SK-N-SH treated with all-trans-retinoic acid at 6 μM for 48 hours (cell line): ENCODE measurements at places on chromosomes 16 and 17.

- no peak for ATAC-seq
Observed at GRCh38 chr17:57744195-57745170, 616 bp downstream of the CCDC182 start.

- ATAC-seq = no peak
Observed at GRCh38 chr16:89103156-89103555, 9.5 kb downstream of the ACSF3 start.

- peak; percentile 74 for ATAC-seq
Observed at GRCh38 chr16:30032083-30032819, 1.2 kb upstream of the TLCD3B start.

- no peak for ATAC-seq
Observed at GRCh38 chr17:40598619-40599467, 33.6 kb upstream of the CCR7 start.

GRCh38 chr17:82836823-82837357 lies 2.9 kb downstream of the ZNF750 start:
- ATAC-seq = no peak

DNA sequence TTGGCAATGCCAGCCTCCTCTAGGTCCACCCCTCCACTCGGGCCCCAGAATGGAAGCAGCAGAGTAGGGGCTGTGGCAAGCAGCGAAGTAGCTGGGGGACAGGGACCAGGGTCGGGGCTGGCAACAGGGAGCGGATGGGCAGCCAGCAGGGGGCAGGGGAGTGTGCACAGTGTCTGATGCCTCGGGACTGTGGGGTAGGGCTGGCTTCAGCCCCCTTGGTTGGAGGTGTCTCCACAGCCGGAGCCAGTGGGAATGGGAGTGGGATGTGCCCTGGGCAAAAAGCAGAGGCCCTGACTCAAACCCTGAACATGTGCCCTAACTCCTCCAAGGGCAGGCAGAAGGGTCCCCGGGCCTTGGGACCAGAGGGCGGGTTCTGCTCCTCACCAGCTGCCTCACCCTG lies 18.5 kb upstream of the ARHGAP27 start:
- ATAC-seq = peak; percentile 33; the same call in 1 of the 3 replicates

- no peak for ATAC-seq
Observed at GRCh38 chr16:89717688-89718505, 2.8 kb downstream of the VPS9D1 start.

GRCh38 chr17:43534909-43535308 lies 11.2 kb downstream of the ETV4 start:
- ATAC-seq = no peak

DNA sequence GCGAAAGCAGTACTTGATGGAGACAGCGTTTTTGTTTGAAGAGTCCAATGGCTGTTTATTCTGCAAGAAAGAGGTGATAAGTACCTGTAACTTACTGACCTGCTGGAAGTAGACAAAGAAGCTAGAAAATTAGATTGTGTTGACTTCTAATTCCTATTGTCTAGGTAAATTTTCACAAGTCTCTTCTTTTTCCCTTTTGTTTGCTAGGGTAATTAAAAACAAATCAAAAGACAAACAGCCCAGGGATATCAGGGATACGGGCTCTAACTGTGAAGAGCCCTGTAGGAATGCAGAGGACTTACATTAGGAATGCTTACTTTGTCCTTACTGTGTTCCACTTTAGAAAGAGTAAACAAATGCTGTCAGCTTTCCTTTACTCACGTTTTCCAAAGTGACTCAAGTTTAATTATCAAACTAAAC lies 7.0 kb downstream of the PSME3IP1 start:
- no peak for ATAC-seq

DNA sequence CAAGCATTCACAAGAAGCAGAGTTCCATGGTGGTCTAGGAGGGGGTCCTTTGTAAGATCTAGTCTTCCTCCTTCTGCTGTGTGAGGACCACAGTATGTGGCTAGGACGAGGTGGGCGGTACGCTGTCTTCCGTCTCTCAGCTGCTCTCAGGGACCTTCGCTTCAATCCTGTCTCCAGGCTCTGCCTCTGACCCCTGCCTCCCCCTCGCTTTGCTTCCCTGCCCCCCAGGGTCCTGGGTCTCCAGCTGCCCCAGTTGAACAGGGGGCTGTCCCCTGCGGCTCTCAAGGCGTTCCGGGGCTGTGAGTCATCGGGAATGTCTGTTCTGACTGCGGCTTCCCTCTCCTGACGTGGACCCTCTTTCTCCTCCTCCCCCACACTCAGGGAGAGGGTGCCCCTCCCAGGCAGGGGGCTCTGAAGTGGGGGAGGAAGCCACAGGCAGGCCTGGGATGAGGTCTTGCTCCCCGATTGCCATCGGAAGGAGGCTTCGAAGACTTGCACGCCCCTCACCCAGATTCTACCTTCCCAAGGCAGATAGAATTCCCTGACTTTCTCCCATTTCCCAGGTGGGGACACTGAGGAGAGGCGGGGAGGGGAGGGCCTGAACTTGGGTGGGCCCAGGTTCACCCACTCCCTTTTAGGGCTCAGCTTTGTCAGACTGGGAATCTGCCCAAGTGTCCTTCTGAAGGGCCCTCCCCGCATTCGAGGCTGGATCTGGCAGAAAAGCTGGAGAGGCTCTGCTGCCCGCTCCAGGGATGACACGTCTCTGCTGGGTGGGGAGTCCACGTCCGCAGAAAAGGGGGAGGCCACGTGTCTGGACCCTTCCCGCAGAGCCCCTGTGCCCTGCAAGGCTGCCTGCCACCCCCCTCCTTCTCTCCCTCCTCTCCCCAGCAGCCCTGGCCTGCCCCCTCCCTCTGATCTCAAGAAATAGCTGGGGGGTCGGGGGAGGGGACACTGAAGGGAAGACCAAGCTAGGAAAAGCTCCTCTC lies 9.1 kb upstream of the COL1A1 start:
- peak; percentile 72 for ATAC-seq

DNA sequence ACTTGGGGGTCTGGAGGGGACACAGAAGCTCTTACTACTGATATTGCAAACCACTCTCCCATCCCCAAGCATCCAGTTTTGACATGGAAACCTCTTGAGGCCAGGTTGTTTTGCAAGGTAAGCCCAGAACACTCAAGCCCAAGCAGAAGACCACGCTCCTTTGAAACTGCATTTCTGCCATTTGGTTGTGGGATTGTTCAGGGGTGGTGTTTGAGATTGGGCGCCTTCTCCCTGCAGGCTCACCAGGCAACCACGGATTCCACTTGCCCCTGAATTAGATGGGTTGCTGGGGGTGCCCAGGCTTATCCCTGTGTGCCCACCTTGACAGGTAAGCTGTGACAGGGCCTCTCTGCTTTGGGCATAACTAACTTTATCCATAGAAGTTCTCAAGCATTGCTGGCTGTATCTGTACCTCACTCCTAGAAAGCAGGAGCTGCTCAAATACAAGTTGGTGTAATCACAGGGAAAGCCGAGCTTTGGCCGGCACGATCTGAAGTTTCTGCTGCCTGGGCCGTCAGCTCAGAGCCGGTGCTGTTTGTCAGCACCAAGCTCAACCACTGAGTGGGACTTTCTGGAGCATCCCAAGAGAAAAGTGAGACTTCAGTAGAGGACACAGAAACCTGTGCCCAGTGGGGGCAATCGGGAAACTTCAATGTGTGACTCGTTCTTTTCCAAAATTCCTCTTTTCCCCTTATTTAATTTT lies 93.6 kb downstream of the CYLD start:
- no peak for ATAC-seq

- no peak for ATAC-seq
Observed at GRCh38 chr16:86821895-86822294, 243.5 kb downstream of the FOXL1 start.

DNA sequence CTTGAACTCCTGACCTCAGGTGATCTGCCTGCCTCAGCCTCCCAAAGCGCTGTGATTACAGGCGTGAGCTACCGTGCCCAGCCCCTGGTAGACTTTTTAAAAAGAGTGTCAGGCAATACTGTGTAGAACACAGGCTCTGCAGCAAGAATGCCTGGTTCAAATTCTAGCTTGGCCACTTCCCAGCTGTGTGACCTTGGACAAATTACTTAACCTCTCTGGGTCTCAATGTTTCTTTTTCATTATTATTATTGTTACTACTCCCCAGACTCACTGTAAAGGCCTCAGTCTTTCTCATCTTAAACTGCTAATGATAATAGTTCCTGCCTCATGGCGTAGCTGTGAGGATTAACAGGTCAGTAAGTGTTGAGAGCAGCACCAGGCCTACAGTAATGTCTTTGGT lies 114.3 kb downstream of the LITAF start:
- ATAC-seq = no peak

GRCh38 chr17:16488186-16488967 lies 3.6 kb downstream of the LRRC75A start:
- ATAC-seq = no peak

GRCh38 chr16:9798474-9798873 lies 383.8 kb downstream of the GRIN2A start:
- no peak for ATAC-seq

DNA sequence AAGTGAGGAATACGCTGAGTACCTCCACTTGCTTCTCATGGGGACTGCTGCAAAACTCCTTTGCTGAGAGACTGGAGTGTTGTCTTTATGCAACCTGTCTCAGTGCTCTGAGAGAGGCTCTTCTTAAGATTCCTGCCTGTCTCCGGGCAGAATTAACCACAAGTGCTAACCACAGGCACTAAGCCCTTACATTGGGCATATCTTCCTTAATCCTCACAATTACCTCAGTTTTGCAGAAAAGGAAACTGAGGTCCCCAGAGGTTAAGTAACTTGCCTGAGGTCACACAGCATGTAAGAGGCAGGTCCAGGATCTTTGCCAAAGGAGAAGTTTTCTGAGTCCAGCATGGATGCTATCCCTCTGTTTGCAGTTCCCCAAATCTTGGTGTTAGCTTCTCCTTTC lies 86.0 kb downstream of the GP2 start:
- no peak for ATAC-seq

- ATAC-seq = no peak
Observed at GRCh38 chr17:82092995-82093751, 4.9 kb downstream of the FASN start.

GRCh38 chr17:81840826-81841778 lies 6.3 kb upstream of the PPP1R27 start:
- ATAC-seq = peak; percentile 6

DNA sequence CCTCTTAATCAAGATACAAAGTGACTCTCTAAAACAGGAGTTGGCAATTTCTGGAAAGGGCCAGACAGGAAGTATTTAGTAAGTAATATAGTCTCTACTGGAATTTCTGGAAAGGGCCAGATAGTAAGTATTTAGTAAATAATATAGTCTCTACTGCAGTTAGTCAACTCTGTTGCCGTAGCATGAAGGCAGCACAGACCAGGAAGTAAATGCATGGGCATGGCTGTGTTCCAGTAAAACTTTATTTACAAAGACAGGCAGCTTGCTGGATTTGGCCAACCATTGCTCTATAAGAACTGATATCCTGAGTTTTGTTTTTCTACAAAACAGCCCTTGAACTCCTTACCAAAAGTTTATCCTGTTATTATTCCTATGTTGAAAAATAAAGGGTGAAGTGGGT lies 16.9 kb downstream of the LDAF1 start:
- no peak for ATAC-seq

DNA sequence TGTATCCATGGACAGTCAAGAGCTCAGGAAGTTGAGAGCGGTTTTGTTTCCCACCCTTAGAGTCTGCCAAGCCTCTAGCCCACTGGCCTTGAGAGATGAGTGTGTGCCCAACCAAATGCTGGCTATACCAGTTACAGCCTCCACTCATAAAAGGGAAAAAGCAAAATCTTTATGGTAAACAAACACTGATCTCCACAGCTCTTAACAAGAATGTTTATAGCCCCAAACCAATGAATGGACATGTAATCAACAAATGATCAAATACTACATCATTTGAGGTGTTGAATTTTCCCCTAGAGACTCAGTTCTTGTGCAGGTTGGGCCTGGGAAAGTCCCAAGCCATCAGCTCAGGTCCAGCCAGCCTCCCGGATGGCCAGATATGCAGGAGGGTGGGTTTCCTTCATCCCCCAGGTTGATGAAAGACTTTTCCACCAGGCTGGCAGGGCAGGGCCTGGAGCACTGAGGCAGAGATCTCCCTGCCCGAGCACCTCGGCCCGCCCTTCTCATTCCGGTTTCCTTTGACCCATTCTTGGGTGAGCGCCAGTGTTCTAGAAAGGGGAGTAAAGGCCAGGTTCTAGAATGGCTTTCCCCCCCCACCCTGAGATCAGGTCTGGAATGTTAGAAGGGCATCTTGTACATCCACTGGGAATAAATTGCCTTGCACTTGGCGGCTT lies 3.9 kb upstream of the EFTUD2 start:
- no peak for ATAC-seq

DNA sequence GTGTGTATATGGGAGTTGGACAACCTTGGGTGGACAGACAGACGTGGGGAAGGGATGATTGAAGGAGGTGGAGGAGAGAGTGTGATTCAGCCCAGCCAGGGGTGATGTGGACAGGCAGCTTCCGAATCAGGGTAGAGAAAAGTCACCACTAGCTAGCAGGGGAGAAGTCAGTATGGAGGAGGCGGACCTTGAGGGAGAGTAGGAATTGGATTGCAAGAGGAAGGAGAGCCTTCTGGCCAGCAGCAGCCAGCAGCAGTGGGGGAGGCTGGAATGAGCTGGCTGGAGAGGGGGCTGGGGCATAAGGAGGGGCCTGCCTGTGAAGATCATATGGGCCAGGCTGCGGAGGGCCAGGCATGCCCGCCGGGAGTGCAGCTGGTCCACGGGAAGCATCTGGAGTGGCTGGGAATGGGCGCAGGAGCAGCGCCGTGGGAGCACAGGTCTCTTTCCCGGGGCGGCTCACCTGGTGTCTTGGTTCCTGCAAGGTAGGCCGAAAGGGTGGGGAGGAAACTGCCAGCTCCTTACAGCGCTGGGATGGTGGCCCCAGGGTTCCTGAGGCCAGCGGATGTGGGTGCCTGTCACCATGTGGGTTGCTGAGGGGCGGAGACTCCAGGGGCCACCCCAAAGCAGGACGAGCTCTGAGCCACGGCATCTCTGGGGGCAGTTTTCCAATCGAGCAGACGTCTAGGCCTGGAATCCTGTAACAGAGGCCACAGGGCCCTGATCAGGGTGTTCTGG lies 235.3 kb downstream of the SEC14L1 start:
- no peak for ATAC-seq

DNA sequence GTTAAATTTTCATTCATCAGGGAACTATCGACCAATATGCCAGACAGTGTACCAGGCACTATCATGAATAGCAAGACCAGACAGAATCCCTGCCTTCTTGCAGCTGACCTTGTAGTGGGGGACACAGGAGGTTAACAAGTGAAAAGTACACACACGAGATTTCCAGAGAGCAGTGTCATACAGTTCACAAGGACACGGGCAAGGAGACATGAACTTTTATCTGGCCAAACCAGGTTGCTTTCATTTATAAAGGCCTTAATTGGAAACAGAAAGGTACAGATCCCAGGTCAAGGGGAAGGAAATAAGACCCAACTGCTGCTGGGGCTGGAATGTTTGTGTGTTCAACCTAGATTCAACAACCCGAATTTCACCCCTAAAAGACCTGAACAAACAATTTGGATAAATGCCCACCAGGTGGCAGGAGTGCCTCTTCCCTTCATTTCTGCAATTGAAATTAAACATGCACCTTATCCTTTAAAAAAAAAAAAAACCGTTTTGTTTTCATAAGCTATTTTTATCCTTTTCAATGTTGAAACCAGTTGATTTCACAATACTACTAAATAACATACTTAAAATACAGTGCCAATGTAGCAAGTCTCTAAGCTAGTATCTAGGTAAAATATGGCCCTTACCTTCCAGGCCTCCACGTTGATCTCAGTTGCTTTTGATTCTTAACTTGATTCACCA lies 65.9 kb downstream of the EMP2 start:
- ATAC-seq = peak; percentile 55
